ENCODE measurements at places on chromosomes 12 and 14.

DNA sequence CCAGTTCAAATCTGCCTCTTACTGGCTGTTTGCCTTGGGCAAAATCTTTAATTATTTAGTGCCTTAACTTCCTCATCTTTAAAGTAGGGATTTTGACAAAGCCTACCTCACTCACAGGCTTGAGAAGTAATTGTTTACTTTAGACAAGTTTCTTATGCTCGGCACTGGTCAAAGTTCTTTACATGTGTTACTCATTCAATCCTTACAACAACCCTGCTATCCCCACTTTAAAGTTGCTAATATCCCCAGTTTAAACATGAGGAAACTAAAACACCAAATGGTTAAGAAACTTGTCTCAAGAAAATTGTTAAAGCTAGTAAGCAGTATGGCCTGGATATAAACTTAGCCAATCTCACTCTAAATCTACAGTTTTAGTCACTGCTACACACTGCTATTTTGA lies 204.0 kb upstream of the AVPR1A start:
- DNase-seq, result no peak

GRCh38 chr12:107179871-107180270 lies 86.5 kb upstream of the CRY1 start:
- DNase-seq, result no peak

DNA sequence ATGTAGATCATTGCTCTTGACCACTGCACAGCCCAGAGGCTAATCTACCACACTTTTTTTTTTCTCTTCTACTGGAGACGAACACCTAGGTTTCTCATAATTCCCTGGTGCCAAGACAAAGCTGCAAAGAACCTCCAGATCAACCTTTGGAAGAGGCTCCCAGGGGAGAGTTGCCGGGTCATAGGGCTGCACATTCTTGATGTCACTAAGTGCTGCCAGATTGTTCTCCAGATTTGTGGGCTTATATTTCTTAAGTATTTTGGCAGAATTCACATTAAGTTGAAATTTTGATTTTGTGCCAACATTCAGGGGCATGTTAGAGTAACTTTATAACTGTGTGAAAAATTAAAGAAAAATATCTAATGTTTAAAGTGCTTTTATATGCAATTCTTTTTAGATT lies 13.5 kb upstream of the PDZRN4 start:
- no peak for DNase-seq

- DNase-seq, result no peak
Measured at GRCh38 chr14:102545461-102546265, 36.1 kb upstream of the ANKRD9 start.

GRCh38 chr14:33790996-33791395 lies 159.9 kb downstream of the EGLN3 start:
- no peak for DNase-seq

DNA sequence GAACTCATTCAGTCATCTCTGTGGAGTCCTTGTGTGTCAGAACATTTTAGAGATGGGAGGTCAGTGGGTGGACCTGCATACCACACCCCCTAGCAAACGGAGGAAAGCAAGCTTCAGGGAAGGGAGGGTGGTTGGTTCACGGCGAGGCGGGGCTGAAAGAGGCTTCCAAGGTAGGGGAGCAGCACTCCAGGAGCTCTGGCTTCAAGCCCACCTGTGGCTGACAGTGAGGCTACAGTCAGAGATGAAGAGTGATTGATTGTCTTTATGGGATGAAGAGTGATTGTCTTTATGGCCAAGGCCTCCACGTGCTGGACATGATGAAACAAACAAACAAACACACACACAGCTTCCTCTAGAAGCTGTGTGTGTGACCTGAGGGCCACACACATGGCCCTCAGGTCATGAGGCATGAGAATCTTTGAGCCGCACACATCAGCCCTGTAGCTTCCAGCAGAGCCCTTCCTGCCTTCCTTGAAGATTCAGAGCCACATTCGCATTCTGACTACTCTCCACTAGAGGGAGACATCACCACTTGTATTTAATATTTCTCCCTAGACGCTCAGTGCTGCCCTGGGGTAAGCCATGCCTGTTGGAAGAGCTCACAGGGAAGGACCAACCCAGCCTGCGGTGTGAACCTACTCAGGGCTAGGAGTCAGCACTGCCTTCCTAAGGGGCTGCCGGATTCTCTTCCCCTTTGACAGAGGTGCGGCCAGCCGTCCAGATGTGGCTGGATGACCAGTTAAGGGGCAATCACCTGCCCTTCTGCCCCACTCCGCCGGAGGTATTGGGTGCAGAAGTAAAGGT lies 54.4 kb upstream of the KCNA1 start:
- no peak for DNase-seq

- DNase-seq, result no peak
Measured at GRCh38 chr12:94535510-94535921, 75.8 kb upstream of the CEP83 start.

DNA sequence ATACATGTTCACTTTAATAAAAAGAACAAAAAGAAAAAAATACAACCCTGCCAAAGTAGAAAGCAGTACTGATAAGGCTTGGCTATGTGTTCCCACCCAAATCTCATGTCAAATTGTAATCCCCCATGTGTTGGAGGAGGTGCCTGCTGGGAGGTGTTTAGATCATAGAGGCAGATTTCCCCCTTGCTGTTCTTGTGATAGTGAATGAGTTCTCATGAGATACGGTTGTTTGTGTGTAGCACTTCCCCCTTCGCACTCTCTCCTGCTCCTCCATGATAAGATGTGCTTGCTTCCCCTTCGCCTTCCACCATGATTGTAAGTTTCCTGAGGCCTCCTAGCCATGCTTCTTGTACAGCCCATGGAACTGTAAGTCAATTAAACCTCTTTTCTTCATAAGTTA lies 59.9 kb downstream of the USP15 start:
- no peak for DNase-seq

- DNase-seq, result no peak
Measured at GRCh38 chr14:70472253-70473159, 20.5 kb downstream of the ADAM21 start.

GRCh38 chr12:103857164-103857563 lies 16.1 kb upstream of the NT5DC3 start:
- no peak for DNase-seq

- no peak for DNase-seq
Measured at GRCh38 chr12:56761812-56762211, 1.3 kb upstream of the HSD17B6 start.

DNA sequence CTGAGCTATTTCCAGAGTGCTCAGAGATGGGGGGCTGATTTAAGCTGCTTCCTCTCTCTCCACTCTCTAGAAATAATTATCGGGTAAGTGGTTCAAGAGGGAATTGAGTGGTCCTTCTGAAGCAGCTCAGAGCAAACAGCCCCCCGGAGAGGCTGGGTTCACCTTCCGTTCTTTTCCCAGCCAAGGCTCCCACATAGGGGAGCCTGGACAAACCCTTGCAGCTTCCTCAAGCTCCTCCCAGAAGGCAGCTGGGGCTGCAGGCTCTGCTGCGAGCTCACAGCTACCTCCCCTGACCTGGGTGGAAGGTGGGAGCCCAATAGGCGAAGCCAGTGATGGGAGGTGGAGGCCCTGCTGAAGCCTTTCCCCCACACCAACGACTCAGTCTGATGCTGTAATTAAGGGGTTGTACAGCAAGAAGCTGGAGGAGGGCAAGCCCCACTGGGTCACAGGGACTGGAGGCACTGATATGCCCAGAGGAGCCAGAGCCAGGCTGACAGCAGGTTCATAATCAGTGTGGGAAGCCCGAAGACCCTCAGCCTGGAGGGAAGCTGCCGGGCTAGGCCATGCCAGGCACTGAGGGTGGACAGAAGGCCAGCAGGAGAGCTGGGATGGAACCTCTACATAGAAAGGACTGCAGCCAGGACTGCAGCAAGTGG lies 52.4 kb downstream of the ARL6IP4 start:
- DNase-seq, result no peak

DNA sequence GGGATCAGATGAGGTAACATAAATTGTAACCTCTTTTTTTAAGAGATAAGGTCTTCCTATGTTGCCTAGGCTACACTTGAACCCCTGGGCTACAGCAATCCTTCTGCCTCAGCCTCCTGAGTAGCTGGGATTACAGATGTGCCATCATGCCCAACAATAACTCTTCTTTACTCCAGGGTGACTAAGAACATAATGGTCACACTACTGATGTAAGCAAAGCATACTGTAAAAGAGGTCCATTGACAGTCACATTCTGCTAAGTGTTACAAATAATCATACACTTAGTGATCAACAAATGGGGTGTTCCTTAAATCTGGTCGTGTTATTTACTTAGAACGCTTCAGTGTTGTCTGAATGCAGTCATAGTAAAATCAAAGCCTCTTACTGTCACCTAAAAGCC lies 68.9 kb downstream of the EPS8 start:
- DNase-seq, result no peak

DNA sequence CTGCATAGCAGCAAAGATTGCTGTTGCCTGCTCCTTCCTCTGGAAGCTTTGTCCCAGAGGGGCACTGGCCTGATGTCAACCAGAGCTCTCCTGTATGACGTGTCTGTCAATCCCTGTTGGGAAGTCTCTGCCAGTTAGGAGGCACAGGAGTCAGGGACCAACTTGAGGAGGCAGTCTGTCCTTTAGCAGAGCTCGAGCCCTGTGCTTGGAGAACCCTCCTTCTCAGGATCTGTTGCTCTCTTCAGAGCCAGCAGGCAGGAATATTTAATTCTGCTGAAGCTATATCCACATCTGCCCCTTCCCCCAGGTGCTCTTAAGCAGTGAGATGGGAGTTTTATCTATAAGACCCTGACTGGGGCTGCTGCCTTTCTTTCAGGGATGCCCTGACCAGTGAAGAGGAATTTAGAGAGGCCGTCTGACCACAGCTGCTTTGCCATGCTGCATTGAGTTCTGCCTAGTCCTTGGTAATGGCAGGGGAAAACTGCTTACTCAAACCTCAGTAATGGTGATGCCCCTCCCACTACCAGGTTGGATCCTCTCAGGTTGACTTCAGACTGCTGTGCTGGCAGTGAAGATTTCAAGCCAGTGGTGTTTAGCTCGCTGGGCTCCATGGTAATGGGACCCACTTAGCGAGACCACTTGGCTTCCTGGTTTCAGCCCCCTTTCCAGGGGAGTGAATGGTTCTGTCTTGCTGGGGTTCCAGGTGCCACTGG lies 218.6 kb upstream of the SLC38A2 start:
- DNase-seq, result no peak

DNA sequence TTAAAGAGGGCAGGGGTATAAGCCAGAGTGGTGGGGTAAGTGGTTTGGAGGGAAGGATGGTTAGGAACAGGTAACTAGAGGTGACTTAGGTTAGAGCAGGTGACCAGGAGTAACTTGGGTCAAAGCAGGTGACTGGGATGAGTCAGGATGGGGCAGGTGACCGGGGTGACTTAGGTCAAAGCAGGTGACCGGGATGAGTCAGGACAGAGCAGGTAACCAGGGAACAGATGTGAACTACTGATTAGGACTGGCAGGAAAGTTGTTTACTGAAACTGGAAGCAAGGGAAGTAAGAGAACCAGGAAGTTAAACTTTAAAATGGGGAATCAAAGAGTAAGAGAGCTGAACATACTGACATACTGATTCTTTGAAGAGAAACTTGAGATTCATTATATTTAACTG lies 57.4 kb downstream of the FSCB start:
- no peak for DNase-seq

DNA sequence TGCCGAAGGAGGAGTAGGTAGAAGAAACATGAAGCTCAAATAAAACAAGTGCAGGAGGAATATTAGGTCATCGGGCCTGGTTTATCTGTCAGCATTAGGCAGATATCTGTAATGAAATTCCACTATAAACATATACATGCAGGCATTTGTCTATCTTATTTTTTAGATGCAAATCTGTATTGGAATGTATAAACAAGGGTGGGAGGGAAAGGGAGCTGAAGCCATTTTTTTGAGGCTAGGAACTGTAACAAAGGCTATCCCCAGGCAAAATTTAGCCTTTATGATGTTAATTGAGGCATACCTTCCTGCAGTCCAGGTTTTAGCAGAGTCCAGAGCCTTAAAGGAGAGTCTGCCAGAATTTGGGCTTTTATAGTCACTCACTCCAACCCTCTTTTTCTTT lies 72.5 kb downstream of the PHLDA1 start:
- no peak for DNase-seq

- DNase-seq, result no peak
Measured at GRCh38 chr14:20204721-20205120, 14.0 kb downstream of the OR11G2 start.

- no peak for DNase-seq
Measured at GRCh38 chr12:19848421-19848820, 409.1 kb downstream of the AEBP2 start.

GRCh38 chr12:117036547-117036946 lies 62.7 kb downstream of the TESC start:
- DNase-seq, result no peak

DNA sequence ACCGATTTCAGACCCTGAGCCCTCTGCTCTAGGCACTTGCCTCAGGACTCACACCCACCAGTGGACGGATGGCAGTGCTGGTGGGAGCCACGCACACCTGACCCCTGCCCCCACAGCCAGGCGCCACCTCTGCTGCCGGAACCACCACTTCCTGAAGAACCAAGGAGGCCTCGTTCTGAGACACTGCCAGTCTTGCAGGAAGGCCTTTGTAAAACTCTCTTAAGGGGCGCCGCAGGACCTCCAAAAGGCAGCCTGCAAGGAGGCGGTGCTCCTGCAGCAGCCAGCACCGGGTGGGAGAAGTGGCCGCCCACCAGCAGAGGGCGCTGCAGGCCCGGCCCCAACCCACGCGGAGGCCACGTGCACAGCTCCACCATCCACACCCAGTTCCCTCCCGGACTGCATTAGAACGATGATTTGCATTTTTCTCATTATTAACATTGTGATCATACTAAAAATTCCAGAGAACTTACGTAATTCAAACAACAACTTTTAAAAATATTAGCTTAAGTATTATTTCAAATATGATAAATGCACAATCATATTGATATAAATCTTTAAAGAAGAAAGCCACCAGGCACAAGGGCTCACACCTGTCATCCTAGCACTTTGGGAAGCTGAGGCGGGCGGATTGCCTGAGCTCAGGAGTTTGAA lies 12.8 kb downstream of the STX2 start:
- peak; percentile 46 for DNase-seq

DNA sequence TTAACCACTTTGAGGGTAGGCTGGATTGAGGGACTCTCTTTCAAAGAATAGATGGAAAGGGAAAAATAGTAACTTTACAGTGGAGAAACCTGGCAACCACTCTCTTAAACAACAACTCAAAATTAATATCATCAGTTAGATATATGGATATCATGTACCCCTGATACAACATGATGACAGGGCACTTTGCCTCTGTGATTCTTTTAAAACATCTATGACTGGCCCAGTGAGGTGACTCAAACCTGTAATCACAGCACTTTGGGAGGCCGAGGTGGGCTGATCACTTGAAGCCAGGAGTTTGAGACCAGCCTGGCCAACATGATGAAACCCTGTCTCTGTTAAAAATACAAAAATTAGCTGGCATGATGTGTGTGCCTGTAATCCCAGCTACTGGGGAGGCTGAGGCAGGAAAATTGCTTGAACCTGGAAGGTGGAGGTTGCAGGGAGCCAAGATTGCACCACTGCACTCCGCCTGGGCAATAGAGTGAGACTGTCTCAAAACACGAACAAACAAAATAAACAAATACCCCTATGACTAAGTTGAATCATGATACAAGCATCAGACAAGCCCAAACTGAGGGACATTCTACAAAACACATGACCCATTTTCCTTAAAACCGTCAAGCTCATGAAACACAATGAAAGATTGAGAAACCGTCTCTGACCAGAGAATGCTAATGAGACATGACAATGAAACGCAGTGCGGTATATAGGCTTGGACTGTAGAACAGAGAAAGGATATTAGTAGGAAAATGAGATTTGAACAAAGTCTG lies 26.4 kb upstream of the SLC7A8 start:
- DNase-seq, result no peak

GRCh38 chr12:124910561-124911478 lies 3.6 kb downstream of the UBC start:
- DNase-seq, result no peak

GRCh38 chr14:83455561-83455960 lies 1921.9 kb upstream of the SEL1L start:
- DNase-seq, result no peak

- no peak for DNase-seq
Measured at GRCh38 chr12:72546106-72546505, 273.9 kb downstream of the TRHDE start.

Measured in activated CD8-positive, alpha-beta memory T cell treated with anti-CD3 and anti-CD28 coated beads for 1 hour (primary cell).